ENCODE measurements at places on chromosomes 16 and 17.

DNA sequence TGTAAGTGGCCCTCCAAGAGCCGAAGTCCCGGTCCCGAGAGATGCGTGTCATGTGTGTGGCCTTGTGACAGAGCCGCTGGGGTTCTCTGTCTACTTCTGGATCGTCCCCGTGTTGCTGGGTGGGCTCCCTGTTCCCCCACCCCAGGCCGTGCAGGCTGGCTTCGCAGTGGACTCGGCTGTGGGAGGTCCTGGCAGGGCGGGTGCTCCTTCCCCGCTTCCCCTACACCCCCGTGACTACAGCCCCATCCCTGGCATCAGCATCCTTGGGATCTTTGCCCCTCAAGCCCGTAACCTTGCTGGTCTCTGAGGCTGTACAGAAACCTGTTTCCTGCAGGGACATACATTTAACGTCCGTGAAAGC, 136.3 kb downstream of the BANP start:
- no peak for DNase-seq

DNA sequence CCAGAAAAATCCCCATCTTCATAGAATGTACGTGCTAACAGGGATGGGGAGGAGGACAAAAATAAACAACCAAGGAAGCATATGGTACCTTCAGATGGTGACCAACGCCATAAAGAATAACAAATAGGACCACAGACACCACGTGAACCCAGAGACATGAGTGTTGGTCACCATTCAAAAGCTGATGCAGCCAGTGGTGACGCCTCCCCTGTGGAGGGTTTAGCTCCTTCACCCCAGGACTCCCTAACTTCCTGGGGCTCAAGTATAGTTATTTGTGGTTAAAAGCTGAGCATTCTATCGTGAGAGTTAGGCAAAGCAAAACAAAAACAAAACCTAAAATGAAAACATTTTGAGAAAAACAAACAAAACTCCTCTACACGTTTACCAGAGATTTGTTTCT, 184.7 kb downstream of the SOX9 start:
- DNase-seq, result no peak

GRCh38 chr16:70634861-70635260, 11.5 kb upstream of the IL34 start:
- no peak for DNase-seq

DNA sequence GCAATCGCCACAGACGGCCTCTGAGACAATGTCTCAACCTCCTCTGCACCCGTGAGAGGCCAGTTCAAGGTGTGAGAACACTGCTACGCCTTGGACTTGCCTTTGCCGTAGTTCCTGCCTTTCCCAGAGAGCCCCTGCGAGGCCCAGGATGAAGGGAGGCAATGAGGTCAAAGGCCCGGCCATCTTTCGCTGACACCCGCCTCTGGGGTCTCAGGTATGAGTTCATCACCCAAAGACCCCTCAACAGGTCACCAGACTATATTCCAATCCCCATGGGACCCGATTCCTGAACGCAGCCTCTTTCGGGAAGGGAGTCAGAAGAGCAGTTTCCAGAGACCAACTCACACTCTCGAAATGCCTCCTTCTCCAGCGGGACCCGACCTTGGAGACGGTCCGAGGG, 573.5 kb downstream of the KCNJ18 start:
- no peak for DNase-seq

DNA sequence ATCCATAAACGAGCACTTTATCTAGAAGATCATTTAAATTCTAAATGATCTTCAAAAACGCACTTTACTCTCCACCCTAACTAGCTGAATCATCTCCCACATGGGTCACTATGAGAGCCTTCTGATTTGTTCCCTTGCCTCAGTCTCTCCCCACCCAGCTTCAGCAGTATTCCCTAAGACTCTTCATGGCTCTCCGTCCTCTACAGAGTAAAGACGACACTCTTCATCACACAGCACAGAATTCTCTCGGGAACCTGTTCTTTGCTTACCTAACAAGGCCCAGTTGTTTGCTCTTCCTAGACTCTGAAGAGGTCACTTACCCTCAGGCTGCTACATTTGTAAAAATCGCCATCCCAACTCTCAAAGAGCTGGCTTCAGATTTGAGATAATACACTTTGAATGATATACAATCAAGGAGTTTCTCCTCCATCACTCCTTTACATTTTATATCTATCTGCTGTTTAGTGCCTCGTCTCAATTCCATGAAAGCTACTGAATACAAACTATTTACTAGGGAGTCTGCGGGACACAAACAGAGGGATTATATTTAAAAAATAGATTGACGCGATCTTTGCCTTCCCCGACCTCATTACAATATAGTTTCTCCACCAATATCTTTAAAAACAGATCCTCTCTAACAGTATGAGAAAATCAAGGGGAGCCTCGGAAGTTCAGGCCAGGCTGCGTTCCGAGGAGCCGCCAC, 511 bp upstream of the LIG3 start:
- DNase-seq, result no peak

GRCh38 chr16:75257886-75258806, 6.7 kb upstream of the BCAR1 start:
- no peak for DNase-seq

GRCh38 chr16:73161977-73162376, 114.0 kb upstream of the ZFHX3 start:
- no peak for DNase-seq

GRCh38 chr16:58086381-58087208, 42.6 kb downstream of the CFAP20 start:
- DNase-seq, result no peak

DNA sequence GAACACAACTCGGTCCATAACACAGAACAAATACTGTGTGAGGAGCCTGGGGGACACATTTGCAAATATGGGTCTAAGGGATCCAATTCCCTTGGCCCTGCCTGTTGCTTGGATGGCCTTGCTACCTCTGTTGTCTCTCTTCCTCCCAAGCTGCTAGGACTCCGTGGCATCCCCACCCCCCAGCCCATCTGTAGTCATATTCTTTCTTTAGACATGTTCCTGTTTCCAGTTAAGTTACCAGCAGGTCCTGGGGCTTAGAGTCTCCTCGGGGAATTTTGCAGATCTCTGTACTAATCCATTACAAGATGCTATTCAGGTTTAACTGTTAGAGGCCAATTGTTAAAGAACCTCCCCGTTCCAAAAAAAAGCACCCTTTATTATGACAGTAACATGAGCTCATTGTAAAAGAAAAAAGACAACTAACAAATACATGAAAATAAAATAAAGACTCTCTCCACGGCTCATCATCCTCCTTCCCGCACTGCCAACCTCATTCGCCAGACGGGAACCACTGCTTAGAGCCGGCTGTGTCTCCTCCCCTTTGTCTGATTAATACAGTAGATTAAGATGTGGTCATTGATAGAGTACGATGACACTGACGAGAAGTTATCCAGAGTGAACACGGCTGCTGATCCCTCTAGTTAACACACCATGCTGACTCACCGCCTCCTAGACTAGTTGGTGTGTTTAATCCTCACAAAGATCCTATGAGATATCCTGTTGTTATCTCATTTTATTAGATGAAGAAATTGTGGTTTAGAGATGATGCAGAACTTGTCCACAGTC, 22.2 kb downstream of the HS3ST4 start:
- no peak for DNase-seq

DNA sequence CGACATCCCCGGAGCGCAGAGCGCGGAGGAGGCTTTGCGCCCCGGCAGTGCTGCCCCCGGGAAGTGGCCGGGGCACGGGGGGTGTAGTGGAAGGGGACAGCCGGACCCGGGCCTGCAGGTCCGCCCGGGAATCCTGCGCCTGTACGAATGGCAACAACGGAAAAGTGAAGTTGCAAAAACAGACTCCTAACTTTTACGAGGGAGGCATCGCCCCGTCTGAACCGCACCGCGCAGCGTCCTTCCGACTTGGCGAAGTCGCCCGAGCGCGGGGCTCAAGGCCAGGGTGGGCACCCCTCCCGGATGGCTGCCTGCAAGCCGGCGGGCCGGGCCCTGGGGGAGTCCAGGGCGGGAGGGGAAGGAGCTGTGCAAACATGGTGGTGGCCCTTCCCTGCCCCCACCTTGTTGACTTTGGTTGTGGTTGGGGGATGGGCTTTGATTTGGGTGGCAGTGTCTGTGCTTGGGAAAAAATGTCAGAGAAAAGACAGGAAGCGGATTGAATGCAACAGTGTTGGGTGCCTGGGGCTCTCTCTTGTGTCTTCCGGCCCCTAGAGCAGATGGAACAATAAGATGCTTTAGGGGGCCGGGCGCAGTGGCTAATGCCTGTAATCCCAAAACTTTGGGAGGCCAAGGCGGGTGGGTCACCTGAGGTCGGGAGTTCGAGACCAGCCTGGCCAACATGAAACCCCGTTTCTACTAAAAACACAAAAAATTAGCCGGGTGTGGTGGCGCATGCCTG, 675 bp downstream of the RNF213 start:
- peak; percentile 23 for DNase-seq

GRCh38 chr17:81712468-81713003, 452 bp downstream of the SLC25A10 start:
- peak; percentile 10 for DNase-seq

GRCh38 chr17:4768298-4768697, 3.4 kb upstream of the TM4SF5 start:
- no peak for DNase-seq

DNA sequence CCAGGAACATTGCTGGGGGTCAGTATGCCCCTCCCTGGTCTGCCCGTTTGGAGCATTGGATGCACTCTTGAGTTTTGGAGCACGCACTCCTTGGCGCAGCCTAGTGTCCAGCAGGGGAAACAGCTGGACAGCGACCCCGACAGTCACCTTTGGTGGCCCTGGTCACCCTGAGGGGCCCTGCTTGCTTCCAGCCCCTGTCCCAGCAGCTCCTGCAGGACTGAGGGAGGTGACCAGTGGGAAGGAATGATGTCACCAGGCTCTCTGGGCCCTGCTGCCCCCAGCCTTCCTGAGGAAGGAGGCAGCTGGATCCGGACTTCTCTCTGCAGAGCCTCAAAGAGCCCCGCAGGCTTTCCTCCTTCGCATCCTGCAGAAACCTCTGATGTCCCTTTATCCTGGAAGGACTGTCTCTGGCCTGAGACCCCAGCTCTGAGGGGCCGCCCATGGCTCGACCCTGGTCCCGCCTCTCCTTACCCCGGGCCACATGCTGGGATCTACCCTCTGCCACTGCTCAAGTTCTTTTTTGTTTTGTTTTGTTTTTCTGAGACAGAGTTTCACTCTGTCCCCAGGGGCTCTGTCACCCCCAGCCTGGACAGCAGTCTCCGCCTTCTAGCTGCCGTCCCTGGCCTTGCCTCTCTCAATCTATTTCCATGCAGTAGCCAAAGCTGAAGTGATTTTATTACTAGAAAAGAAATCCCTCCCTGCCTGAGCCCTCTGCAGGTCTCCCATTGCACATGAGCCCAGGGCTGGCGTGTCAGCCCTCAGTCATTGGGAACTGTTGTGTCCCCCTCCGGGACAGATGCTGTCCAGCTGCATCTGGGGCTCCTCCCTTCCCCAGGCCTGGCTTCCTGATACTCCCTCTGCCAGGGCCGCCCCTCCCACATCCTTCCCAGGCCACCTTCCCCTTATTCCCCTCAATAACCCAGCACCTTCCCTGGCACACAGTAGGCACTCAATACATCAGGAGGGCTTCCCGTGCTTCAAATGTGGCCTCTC, 11.6 kb downstream of the ZSCAN10 start:
- no peak for DNase-seq

- peak; percentile 22 for DNase-seq
These were observed 773 bp upstream of the PPM1D start for GRCh38 chr17:60599220-60599619.

DNA sequence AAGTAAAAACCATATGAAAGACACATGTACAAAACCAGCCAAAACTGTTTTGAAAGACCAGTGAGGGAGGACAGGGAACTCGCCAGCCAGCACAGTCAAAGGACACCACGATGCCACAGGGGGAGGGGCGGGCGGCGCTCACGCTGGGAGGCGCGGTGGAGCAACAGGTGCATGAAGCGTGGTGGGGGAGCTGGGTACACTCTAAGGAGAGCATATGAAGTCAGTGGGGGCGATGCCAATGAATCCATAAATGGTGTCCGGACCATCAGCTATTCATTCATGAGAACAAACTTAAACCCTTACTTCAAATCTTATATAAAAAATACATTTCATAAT, 101.0 kb upstream of the DNAH17 start:
- no peak for DNase-seq

DNA sequence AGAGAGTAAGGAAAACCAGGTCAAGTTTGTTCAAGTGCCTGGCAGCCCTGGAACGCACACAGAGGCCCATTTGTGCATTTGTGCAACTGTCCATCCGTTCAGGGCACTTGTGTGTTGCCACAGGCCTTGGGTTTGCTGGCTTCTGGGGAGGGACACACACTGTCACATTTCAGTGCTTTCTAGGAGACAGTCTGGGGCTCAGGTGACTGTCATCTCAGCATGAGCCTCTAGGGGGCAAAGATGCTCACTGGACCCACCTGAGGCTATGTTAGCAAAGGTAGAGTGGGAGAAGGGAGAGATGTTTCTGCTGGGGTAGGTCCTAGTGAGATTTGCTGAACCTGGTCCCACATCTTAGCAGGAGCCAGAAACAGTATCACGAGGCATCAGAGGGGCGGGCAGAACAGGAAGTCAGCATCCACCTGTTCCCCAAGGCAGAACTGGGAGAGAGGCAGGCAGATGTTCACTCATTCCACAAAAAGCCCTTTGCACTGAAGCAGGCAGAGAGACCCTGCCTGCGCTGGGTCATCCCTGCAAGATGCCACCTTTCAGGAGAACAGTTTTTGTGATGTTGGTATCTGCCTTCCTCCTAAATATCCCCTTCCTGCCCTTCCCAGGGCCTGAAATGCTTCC, 48.5 kb downstream of the RAI1 start:
- peak; percentile 50 for DNase-seq

GRCh38 chr17:7144213-7144612, 29.6 kb upstream of the ASGR2 start:
- DNase-seq, result no peak

DNA sequence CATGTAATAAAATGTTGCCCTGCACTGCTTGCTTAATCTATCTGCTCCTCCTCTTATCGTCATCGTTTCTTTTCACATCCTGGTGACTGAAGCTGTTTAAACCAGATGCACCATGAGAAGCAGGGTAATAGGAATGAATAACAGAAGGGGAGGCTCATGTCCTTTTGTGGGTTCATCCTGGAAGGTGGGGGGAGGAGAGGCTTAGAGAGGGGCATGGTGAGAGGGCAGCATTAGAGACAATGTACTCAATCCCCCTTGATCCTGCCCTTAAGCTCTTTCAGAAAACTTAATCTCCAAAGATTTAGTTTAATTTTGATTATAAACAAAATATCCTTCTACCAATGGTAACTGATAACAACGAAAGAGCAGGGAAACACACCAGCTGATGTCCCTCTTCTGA, 248.5 kb downstream of the CA10 start:
- no peak for DNase-seq

DNA sequence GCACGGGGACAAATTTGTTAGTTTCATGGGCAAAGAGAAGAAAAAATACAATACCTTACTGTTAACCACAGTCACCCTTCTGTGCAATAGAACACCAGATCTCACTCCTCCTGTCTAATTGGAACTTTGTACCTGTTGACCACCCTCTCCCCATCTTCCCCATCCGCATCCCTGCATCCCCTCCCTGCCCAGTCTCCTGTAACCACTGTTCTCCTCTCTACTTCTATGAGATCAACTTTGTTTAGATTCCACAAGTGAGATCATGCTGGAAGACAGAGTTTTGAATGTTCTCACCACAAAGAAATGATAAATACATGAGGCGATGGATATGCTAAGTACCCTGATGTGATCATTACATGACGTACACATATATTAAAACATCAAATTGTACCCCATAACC, 47.7 kb downstream of the CLEC16A start:
- no peak for DNase-seq

Measured in head of caudate nucleus (tissue), 42 donors.